Kasumi-1 (cell line): ENCODE measurements at places on chromosomes 1 and 21.

- peak; percentile 81 for DNase-seq
Measured at GRCh38 chr21:22575165-22575584, 1577.0 kb downstream of the NCAM2 start.

GRCh38 chr1:50645139-50645538, 221.9 kb upstream of the DMRTA2 start:
- no peak for DNase-seq

- DNase-seq: no peak
Measured at GRCh38 chr1:235073968-235074522, 54.6 kb downstream of the TOMM20 start.

- no peak for DNase-seq
Measured at GRCh38 chr1:59948990-59949389, 22.4 kb upstream of the CYP2J2 start.

- no peak for DNase-seq
Measured at GRCh38 chr1:174799136-174799479, 200.6 kb upstream of the CACYBP start.

GRCh38 chr1:24897263-24898151, 32.6 kb downstream of the RUNX3 start:
- DNase-seq: no peak

DNA sequence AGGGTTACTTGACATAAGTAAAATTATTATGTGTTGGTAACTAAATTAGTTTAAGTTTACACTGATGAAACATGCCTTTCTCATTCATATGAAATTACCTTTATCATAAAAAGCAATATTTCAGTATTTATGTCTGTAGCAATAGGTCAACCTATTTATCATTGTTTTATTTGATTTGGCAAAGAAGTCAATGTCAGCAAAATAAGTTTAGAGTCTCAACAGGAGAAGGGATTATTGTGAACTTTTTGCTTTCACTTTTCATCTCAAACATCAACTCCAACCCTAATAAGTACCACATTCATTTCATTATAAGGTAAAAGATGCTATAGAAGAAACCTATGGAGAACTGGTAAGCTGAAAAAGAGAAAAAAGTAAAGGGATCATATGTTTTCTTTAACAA, 1015.4 kb upstream of the ADGRL4 start:
- DNase-seq: no peak

- no peak for DNase-seq
Measured at GRCh38 chr1:60731321-60731720, 351.0 kb upstream of the NFIA start.

DNA sequence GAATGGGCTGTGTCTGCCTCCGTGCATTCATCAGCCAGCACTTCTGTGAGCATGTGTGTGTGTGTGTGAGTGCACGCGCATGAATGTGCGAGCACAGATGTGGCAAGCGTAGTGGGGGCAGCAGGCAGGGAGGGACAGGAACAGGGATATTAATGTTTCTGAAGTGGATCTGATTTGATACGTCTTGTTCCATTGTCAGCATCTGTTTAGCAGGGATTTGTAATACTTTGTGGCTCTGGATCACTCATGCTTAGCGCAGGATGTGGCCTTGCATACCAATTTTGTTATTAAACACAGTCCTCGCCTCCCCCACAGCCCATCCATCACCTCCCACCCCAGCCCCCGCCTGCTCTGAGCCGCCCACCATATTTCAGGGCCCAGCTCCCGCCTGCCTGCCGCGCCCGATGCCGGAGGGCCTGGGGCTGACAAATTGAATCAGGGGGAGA, 52.4 kb downstream of the TMEM53 start:
- DNase-seq: no peak

GRCh38 chr1:46300673-46301405, 2.6 kb downstream of the LRRC41 start:
- peak; percentile 50 for DNase-seq

- no peak for DNase-seq
Measured at GRCh38 chr21:31287201-31287600, 56.9 kb downstream of the TIAM1 start.

DNA sequence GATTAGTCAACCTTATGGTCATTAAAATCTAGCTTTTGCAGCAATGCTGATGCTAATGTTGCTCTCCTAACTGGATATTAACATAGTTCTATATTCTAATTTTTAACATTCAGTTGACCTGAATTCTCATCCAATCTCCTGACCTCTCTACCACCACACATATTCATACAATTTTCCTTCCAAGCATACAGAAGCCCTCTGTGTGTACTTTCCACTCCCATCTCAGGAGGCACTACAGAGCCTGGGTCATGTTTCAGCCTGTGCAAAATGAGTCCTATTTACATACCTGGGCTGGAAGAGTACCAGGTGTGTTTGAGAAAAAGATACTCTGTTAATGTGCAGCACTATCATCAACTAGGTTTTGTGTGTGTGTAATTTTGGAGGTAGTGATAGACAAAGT, 486.3 kb downstream of the NEGR1 start:
- DNase-seq: no peak

- peak; percentile 36 for DNase-seq
Measured at GRCh38 chr1:107076841-107077240, 20.4 kb downstream of the PRMT6 start.

DNA sequence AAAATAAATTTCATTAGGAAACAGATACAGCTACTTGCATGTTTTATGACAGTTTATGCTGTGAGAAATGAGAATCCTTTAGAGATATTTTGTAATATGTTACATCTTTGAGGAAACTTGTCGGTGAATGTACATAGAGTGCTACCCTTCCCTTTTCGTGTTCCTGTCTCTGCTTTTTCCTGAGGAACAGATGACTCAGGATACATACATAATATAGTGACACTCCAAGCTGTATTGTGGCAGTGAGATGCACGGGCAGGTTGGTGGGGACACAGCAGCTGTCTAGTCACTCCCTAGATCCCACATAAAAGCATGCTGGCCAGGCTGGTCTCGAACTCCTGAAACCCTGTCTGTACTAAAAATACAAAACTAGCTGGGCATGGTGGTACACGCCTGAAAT, 20.9 kb upstream of the MARK1 start:
- no peak for DNase-seq

DNA sequence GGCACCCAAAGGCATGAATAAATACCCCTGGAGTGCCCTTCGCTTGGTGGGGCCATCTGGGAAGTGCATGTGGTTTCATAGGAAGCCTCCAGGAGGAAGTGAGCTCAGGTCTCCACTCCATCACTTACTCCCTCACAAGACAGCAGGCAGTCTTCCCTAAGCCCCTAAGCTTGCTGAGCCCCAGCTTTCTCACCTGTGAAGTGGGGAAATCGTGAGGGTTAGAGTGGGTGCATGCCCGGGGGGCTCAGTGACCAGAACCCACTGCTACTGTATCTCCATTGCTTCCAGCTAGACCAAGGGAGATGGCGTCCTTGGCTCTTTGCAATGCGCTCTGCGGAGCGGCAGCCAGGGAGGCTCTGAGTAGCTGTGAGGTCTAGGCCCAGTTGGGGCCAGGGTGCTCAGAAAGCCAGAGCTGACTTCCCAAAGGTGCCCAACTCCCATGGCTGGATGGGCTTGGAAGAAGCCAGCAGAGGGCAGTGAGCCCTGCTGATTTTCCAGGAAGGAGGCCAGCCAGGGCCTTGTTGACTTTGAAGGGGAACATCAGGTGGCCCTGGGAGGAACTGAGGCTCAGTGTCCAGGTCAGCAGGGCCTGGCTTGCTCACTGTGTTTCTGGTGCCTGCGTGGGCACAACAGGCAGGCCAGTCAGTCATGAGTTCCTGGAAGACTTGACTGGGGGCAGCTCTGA, 27.3 kb downstream of the CDCP2 start:
- peak; percentile 7 for DNase-seq

GRCh38 chr1:4653328-4653660, 1.1 kb upstream of the AJAP1 start:
- DNase-seq: no peak

DNA sequence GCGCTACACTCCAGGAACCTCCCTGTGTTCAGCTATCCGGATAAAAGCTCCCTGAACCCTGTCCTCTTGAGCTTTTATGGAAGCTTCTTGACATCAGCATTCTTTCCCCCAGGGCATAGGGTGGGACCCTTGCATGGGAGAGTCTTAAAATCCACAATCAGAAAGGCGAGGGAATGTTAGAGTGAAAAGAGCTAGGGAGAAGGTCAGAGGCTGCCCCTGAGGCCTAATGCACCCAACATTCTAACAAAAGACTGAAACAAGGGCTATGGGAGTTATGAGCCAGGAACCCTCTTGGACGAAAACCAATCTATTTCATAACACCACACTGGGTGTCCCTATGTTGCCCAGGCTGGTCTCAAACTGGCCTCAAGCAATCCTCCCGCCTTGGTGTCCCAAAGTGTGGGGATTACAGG, 36.7 kb downstream of the NEK2 start:
- DNase-seq: no peak

- no peak for DNase-seq
Measured at GRCh38 chr1:207810173-207810572, 58.3 kb downstream of the CD46 start.

DNA sequence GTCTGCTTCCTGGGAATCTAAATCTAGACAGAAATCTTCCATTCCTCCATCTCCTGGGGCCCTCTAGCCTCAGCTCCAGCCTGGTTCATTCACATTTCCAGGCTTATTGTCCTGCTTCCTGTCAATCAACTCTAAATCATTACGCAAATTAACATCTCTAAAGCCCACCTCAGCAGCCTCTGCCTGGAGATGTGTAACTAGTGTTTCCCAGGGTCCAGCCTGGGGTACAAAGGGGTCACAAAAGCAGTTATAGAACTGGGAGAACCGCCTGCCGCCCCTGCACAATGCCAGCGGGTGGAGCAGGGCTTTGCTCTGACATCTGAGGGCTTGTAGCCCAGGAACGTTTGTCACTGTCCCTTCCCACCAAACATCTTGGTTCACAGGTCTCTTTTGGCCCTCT, 373.5 kb downstream of the RRAGC start:
- no peak for DNase-seq

GRCh38 chr21:37636152-37636860, 269.7 kb downstream of the DYRK1A start:
- no peak for DNase-seq
